ENCODE measurements at places on chromosomes 1 and 21.

- no peak for DNase-seq
These were observed 48.0 kb downstream of the H3-3A start for GRCh38 chr1:226110249-226111097.

DNA sequence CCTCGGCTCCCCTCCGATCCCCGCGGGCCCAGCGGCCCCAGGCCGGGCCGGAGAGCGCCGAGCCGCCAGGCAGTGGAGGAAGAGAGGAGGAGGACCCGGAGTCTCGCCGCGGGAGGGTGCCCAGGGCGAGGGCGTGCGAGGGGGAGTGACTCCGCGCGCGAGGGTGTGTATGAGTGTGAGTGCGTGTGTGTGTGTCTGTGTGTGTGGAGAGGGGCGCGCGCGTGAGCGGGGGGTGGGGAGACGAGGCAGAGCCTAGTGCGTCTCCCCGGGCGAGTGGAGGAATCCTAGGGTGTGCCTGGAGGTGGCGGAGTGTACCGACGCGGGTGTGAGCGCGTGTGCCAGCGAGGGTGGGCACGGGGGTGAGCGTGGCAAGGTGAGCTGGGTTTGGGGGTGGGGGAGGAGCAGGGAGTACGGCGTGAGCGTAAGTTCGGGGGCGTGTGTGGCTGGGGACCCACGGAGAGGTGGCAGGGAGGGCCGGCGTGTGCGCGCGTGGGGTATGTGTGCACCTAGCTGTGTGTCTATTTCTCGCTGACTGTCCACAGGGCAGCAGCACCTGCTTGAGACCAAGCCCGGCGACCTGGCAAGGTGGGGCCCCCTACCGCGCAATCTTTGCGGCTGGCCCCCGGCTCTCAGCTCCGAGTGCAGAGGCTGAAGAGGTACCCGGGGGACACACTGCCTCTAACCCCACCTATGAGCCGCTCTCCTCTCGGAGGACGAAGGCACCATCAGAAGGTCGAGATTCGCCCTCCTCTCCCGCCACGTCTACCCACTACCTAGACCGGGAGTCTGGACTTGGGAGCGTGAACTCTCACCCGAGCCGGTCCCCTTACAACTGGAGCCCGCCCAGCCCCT is 784 bp upstream of the KCND3 start:
- peak; percentile 21 for DNase-seq

DNA sequence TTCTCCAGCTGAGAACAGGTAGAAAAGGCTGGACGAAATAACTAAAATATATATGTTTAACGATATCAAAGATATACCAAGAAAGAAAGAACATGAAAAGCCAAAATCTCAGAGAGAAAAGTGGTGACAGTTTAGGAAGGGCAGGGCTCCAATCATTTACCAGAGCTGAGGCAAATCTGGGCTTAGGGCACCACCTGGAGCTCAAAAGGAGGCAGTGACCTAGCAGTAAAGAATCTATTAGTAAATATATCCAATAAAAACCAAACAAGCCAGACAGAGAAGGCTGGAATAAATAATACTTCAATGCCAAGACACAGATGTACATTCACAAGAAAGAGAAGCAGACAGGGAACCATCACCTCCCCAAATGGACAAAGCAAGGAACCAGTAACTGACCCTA is 43.5 kb downstream of the CHIA start:
- DNase-seq, result peak; percentile 5

GRCh38 chr1:151993084-151993733 is 450 bp downstream of the S100A10 start:
- no peak for DNase-seq

DNA sequence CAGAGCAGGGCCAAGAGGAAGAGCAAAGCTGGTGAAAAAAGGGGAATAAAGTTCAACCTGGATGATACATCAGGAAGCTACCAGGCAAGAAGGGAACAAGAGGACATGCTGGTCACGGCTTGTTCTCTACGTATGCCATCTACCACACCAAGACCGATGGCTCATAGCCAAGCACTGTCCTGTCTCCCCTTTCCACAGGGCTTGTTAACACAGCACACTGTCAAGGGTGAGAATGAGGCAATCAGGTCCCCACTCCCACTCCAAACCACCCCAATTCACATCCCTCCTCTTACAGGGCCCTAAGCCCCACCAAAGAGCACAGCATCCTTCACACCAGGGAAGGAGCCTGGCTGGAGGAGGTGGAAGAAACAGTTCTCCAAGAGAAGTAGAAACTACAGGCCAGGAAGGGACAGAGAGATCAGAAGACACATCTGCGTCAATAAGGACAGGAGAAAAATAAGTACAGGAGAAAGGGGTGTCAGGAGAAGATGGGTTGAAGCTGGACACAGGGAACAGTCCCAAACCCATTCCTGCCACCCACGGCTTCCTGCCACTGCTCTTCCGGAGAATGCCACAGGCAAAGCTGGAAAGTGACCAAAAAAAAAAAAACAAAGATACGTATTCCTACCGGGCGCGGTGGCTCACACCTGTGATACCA is 923 bp upstream of the SHC1 start:
- DNase-seq, result no peak

DNA sequence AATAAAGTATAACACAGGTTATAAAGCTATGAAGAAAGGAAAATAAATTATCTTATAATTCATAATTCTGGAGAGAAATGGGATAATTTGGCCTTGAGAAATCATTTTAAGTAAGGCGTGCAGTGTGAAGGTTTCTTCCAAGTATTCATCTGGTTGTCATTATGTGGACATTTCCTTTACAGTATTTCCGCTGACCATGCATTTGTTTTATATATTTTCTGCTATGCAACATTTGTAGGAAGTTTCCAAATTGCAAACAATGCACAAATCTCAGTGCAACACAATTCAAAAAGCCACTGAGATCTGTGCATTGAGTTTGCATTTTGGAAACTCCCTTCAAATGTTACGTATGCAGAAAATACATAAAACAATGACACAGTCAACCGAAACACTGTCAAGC is 17.8 kb downstream of the ZNF670 start:
- no peak for DNase-seq

DNA sequence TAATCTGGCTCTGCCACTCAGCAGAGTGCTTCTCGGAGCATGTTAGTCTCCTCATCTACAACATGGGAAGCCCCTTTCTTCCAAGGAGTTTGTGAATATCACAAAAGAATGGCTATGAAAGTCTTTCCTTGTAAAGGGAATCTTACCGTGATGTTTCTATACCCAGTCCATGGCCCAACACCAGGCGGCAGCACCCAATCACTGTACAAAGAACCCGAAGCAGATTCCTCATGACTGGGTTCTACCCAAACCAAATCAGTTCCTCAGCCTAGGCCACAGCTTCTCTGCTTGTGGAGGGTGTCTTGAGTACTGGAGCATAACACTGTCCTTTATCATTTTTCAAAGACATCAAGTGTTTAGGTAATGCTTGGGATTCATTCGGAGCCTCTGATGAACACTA is 16.6 kb upstream of the SLFNL1 start:
- DNase-seq, result no peak

GRCh38 chr1:151289080-151289935 is 7.2 kb downstream of the ZNF687 start:
- no peak for DNase-seq

GRCh38 chr1:225509376-225509707 is 81.5 kb upstream of the LBR start:
- no peak for DNase-seq

DNA sequence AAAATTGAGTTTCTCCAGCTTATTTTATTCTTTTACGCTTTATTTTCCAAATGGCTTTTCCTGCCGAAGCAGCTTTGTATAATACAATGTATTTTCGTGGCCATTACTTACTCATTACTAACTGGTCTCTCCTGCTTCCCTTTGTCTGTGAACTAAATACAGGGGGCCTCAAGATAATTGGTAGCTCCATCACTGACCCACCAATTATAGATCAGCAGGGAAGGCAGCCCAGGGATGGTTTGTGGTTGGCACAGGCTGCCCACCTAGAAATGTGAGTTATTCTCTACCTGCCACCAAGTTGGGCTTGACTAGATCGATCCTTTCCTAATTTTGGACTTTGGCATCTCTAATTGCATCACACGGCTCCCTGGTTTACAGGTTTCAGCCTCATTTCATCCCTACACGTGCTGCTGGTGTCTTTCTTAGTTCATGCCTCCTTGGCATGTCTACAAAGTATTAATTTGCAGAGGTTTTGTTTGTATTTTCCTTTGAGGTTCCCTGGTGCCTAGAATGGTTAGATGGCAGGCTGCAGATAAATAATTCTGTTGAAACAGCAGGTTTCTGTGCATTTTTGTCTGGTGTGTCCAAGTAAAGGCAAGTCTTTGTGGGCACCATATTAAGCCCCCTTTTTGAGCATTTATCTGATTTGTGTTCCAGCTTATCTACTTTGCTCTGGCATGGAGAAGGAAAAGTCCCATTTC is 35.2 kb downstream of the PEX14 start:
- no peak for DNase-seq

- DNase-seq, result peak; percentile 24
These were observed 78.6 kb downstream of the MORN1 start for GRCh38 chr1:2312515-2313301.

GRCh38 chr1:156385534-156386031 is 16.6 kb downstream of the RHBG start:
- DNase-seq, result peak; percentile 63

DNA sequence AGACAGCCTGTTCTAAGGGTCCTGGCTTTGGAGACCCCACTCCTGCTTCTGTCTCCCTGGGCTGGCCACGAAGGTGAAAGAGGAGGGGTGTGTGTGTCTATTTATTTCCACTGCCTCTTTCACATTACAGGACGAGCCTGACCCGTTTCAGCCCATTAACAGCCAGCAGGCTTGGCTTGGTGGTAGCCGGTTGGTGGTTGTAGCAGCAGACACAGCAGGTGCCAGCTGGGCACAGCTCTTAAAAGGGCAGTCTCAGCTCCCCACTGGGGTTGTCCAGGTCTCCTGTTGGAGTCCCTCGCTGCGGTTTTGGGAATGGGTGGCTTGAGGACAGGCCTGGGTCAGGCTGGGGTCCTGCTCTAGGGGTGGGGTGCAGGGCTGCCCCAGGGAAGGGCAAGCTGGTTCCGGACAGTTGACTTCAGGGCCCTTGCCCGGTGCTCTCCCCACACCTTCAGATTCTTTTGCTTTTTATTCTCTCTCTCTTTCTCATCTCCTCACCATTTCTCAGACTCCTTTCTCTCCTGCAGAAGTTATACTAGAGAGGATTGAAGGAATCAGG is 84.6 kb downstream of the ACTL8 start:
- DNase-seq, result no peak

DNA sequence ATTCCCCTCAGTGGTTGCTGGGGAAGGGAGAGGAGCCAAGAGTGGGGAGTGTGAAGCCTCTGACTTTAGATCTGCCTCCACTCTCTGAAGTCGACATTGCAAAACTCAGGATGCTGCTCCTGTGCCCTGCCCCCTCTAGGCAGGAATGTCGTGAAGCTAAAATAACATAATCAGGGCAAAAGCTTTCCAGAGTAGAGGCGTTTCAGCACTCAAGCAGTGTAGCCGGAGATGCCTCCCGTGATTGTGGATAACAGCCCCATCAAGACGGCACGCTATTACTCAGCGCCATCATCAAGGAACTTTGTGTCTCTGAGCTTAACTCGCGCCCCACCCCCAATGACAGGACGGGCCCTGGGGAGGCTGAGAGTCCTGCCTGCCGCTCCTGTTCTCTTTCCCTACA is 60.0 kb downstream of the FBXO2 start:
- no peak for DNase-seq

GRCh38 chr1:10064416-10065343 is 31.9 kb downstream of the UBE4B start:
- DNase-seq, result no peak

Data from NCI-H2171 (cell line).